ENCODE measurements at places on chromosomes 7 and 10. TPM values are rescaled to one million over a fixed set of nuclear protein-coding genes. Genes with fewer than 3 reads are reported as not detected.

GRCh38 chr7:30727061-30727945, 24.6 kb upstream of the INMT start:
- H3K4me3 ChIP-seq = no peak overlapping the region
- no peak for DNase-seq
- no peaks in the 10 kb centered on the region for H3K36me3 ChIP-seq
- H3K27ac ChIP-seq = no peak overlapping the region
- no peaks in the 10 kb centered on the region for H3K27me3 ChIP-seq

DNA sequence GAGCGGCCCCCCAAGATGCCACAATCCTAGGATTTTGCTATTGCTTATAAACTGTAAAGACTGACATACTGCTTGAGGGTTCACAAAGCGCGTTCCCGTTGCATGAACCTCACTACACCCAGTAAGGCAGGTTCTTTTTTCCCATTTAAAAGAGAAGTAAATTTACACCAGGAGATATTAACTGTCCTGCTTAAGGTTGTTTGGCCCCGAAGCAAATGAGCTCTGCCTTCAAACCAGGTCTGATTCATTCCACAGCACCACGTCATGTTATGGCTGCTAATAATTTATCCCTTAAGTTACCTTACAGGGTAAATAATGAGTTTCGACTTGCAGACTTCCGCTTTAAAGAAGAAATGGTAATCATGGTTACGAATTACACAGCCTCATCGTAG, 559 bp upstream of the FKBP14 start:
- peak overlapping the region; percentile 91 for H3K27ac ChIP-seq
- peaks cover 14% of the 10 kb centered on the region for H3K4me1 ChIP-seq
- no peaks in the 10 kb centered on the region for H3K36me3 ChIP-seq
- H3K27me3 ChIP-seq = no peaks in the 10 kb centered on the region
- DNase-seq = no peak
- peak overlapping the region; percentile 93 for H3K4me3 ChIP-seq

GRCh38 chr7:29500719-29501118, 62.9 kb upstream of the PRR15 start:
- H3K36me3 ChIP-seq = no peaks in the 10 kb centered on the region
- no peak for DNase-seq

DNA sequence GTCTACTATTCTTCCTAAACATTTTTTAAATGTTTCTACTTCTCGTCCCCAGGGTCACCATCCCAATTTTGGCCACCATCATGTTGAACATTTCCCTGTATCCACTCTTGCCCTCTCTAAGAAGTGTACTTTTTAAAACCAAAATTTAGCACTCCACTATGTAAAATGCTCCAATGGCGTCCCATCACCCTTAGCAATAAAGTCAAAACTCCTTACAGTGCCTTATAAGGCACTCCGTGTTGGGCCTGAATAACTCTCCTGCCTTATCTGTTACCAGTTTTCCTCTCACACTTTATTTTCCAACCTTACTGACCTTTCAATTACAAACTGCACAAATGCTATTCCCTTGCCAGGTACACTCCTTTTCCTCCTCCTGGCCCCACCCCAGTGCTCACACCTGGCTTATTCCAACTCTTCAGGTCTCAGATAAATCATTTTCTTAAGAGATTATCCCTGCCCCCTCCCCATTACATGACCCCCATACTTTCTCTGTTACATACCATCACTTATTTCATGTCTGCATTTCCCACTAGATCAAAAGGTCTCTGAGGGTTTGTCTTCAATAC, 1.3 kb downstream of the TMEM168 start:
- DNase-seq = peak; percentile 63
- H3K4me1 ChIP-seq = peaks cover 3% of the 10 kb centered on the region
- H3K27me3 ChIP-seq = no peaks in the 10 kb centered on the region
- peaks cover 5% of the 10 kb centered on the region for H3K36me3 ChIP-seq
- H3K4me3 ChIP-seq = peak overlapping the region; percentile 72
- peak overlapping the region; percentile 83 for H3K27ac ChIP-seq

- H3K36me3 ChIP-seq = no peaks in the 10 kb centered on the region
- no peaks in the 10 kb centered on the region for H3K27me3 ChIP-seq
Measured at GRCh38 chr10:514137-514671, 175.3 kb downstream of the DIP2C start.

Gene ZNF786
- total RNA-seq = 5.4 TPM

DNA sequence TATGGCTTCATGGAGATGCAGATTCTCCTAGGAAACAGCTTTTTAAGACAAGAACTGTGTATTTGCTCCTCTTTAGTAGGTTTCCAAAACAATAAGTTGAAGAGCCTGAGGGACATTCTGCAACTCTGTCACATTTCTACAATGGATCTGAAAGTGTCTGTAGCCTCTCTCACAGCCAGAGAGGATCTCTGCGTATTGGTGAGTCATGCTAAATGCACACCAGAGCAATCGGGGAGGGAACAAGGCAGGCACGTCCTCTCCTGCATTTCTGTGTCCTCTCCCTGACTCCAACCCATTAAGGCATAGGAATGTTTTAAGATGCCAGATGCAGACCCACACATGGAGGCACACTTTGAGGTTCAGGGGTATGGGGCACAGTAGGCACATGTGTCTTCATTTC, 1126.4 kb upstream of the GHITM start:
- H3K27me3 ChIP-seq = no peaks in the 10 kb centered on the region
- H3K4me3 ChIP-seq = no peak overlapping the region
- no peaks in the 10 kb centered on the region for H3K36me3 ChIP-seq
- no peaks in the 10 kb centered on the region for H3K4me1 ChIP-seq
- no peak overlapping the region for H3K27ac ChIP-seq
- DNase-seq = no peak

DNA sequence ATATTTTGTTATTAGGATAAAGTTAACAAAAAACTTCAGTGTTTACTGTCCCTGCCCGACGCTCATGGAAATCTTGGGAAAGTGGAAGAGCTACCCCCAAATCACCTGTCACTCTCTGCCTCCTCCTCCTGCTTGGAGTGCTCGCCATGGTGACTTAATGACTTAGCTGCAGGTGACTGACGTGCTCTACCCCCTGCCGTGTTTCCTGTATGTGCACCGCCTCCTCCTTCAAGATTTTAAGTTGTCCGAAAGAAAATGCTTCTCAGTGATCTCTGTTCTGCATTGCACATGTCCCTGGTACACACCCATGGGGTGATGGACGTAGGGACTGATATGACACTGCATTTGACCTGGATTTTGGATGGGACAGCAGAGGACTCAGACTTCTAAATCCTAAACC, 338.8 kb upstream of the SHH start:
- no peaks in the 10 kb centered on the region for H3K4me1 ChIP-seq
- no peaks in the 10 kb centered on the region for H3K27me3 ChIP-seq
- no peak for DNase-seq
- no peaks in the 10 kb centered on the region for H3K36me3 ChIP-seq

All from colonic mucosa (tissue), 4 donors.